ENCODE measurements at places on chromosomes 1 and 21. TPM values are rescaled to one million over a fixed set of nuclear protein-coding genes. Genes with fewer than 3 reads are reported as not detected.

DNA sequence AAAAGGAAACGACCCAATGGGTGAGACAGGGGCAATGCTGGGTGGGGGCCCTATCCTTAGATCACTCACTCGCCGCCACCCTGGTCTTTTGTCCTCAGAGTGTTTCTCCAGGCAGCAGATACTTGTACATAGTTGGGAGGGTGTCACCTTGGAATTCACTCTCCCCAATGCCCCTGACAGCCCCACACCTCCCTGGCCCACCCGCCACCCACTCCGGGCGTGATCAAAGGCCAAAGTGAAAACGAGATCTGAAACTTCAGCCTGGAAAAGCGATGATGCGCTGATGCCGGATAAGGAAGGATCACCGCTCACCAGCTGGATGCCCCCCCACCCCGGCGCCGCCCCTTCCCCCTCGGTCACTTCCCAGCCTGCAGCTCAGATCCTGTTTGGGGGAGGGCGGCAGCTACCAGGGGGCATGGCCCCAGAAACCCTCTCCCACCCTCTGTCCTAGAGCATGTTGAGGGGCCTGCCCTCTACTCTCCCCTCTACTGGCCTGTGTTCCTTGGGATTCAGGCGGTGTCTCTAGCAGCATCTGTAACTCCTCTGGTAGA lies 33.6 kb upstream of the CASZ1 start:
- H3K4me1 ChIP-seq: no peaks in the 10 kb centered on the region
- H3K27me3 ChIP-seq: no peaks in the 10 kb centered on the region
- no peak for DNase-seq
- H3K27ac ChIP-seq: no peak overlapping the region
- no peak overlapping the region for H3K4me3 ChIP-seq

DNA sequence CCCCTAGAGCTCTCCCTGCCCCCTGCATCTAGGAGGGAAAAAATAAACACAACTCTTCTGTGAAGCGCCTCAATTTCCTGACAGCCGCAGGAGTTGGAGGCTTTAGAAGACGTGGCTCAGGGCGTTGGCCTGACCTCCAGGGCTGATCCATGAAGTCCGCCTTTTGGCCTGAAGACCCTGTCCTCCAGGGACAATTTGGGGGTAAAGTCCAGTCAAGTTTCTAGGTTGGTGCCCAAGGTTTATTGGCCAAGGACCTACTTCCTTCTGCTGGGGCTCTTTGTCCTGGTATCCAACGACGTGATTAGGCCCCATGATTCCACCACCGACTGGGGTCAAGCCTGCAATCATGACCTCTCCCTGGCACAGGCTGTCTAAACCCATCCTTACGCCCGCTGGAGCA lies 54.9 kb downstream of the PTPRF start:
- no peak overlapping the region for H3K4me3 ChIP-seq
- peaks cover 9% of the 10 kb centered on the region for H3K36me3 ChIP-seq
- no peak for DNase-seq
- no peaks in the 10 kb centered on the region for H3K27me3 ChIP-seq
- H3K27ac ChIP-seq: no peak overlapping the region
- no peaks in the 10 kb centered on the region for H3K4me1 ChIP-seq

- peak overlapping the region; percentile 42 for H3K4me3 ChIP-seq
- no peak overlapping the region for H3K27ac ChIP-seq
- no peaks in the 10 kb centered on the region for H3K36me3 ChIP-seq
- no peaks in the 10 kb centered on the region for H3K27me3 ChIP-seq
These were observed 392 bp downstream of the GSTM2 start for GRCh38 chr1:109668123-109668775.

The VAMP3 gene
- 41.2 TPM for total RNA-seq

DNA sequence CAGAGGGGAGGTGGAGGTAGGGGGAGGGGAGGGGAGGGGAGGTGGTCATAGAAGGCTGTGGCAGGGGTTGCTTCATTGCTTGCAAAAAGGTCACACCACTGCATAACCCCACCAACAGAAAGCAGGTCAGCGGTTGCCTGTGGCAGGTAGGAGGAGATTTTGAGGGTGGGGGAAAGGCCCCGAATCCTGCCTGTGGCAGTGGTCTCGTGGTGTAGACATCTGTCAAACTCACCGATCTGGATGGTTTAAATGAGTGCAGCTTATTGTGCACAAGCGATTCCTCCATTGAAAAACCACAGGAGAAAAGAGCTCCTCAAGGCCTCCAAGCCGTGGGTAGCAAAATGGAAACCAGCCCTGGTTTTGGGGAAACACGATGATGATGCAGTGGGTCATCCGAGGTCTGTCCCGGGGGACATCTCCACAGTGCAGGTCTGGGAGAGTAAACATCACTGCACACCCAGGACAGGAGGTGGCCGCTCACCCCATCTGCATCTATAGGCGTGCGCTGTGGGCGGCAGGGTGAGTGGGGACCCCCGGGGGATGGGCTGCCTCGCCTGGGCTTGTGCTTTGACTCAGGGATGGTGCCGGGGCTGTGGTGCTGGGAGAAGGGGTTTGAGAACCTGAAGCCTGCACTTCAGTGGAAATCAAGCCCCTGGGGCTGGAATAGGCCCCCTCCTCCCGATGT lies 112.3 kb downstream of the CRYAA start:
- no peaks in the 10 kb centered on the region for H3K36me3 ChIP-seq
- no peaks in the 10 kb centered on the region for H3K27me3 ChIP-seq
- no peak overlapping the region for H3K27ac ChIP-seq
- H3K4me3 ChIP-seq: no peak overlapping the region
- no peak for DNase-seq

DNA sequence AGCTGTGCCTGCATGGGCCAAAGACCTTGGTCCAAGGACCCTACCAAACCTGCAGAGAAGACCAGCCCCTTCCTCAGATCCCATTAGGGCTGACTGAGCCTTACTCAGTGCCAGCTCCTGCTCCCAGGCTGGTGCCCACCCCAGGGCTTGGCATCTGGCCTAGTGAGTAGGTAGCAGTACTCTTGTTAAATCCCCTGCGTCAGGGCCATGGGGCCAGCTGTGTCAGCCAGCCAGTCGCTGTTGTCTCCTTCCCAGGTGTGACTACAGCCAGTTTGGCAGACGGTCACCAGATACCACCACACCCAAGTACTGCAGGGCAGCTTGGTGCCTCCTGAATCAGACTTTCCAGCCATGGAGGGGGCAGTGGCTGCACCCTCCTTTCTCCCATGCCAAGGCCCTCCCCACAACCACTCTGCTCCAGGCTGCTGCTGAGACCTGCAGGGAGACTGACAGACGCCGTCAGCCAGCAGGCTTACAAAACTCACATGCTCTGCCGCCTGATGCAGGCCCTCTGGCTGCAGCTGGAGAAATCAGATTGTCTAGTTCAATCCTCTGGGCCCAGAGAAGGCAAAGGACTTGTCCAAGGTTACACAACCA lies 3.0 kb downstream of the TENT5B start:
- H3K4me3 ChIP-seq: peak overlapping the region; percentile 95

GRCh38 chr1:112689842-112690237 lies 15.4 kb downstream of the MOV10 start:
- H3K27ac ChIP-seq: no peak overlapping the region
- H3K36me3 ChIP-seq: peaks cover 32% of the 10 kb centered on the region
- H3K4me3 ChIP-seq: no peak overlapping the region
- H3K4me1 ChIP-seq: no peaks in the 10 kb centered on the region
- DNase-seq: no peak

The CFHR3 gene
- 0.52 TPM for total RNA-seq

The LAPTM5 gene
- 0.37 TPM for total RNA-seq

The IBA57 gene
- total RNA-seq: 5.9 TPM

- no peak for DNase-seq
- H3K27me3 ChIP-seq: no peaks in the 10 kb centered on the region
- H3K4me3 ChIP-seq: no peak overlapping the region
- H3K4me1 ChIP-seq: 0 out of 2 replicates have a peak, but pooled peaks cover 3% of the 10 kb centered on the region
These were observed 507.1 kb downstream of the BRINP3 start for GRCh38 chr1:189970331-189971230.

DNA sequence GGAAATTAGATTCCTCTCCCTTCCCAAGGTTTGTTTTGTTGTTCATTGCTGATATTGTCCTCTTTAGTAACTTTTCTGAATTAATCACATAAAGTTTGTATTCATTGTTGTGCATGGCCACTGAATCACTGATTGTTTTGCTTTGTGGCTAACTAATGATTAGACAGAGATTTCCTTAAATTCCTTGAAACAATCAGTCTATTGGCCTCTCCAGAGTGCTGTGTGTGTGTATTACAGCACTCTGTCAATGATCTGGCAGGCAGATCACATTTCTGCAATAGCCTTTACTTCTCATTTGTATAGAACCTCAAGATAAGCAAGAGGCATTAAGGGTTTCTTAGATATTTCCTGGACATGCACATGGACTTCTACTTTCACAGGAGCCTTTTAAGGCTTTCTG lies 78.6 kb downstream of the DUSP10 start:
- H3K4me1 ChIP-seq: peaks cover 3% of the 10 kb centered on the region
- DNase-seq: no peak
- no peaks in the 10 kb centered on the region for H3K36me3 ChIP-seq
- H3K4me3 ChIP-seq: no peak overlapping the region
- no peaks in the 10 kb centered on the region for H3K27me3 ChIP-seq
- H3K27ac ChIP-seq: no peak overlapping the region

The LAMC2 gene
- 12.9 TPM for total RNA-seq

GRCh38 chr1:206898089-206898914 lies 1.1 kb downstream of the IL24 start:
- H3K27ac ChIP-seq: no peak overlapping the region
- no peaks in the 10 kb centered on the region for H3K27me3 ChIP-seq
- no peak for DNase-seq
- no peaks in the 10 kb centered on the region for H3K4me1 ChIP-seq

The MIXL1 gene
- 1.5 TPM for total RNA-seq

Measured in H1 (cell line).